ENCODE measurements at places on chromosomes 12 and 14.
A peak's percentile ranks its signal among the peaks of the same experiment; 100 is the strongest.

DNA sequence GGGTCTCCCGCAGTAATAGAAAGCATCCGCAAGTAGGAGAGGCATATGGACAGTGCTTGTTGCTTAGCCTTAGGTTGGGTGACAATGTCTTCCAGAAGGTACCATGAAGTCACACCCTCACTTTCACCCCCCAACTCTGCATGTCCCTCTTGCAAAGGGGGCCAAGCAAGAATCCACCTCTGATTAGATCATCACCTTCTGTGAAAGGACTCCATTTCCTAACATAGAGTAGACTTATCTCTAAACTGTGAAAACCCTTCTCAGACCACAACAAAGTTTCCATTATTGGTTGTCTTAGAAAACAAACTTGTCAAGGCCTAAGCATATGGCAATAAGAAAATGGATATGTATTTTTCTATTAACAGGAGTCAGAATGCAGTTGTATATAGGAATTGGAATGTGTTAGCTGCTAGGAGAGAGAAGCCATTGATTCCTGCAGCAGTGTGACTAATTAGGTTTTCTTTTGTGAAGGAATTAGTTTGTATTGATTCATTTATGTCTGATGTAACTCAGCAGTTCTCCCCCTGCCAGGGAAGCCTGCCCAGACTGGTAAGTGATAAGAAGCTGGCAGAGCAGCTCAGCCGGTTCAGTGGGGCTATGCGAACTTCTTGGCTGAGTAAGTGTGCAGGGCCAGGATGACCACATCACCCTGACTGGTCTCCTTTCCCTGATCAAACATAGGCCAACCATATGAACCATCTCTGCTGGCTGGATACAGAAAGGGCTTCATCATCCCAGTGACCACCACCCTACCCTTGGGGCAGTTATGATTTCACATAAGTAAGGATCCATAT, 107.3 kb upstream of the CCDC196 start:
- DNase-seq = no peak

GRCh38 chr14:75138492-75138891, 11.6 kb upstream of the NEK9 start:
- DNase-seq = no peak

DNA sequence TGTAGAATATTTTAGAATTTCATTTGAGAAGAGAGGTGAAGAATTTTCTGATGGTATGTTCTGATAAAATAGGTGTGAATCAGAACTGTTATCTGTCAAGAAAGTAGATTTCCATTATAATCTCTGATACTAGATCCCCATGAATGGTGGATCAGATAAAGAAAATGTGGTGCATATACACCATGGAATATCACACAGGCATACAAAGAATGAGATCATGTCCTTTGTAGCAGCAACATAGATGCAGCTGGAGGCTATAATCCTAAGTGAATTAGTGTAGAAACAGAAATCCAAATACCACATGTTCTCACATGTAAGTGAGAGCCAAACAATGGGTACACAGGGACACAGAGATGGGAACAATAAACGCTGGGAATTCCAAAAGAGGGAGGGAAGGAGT, 372.0 kb upstream of the ATP2B1 start:
- no peak for DNase-seq

DNA sequence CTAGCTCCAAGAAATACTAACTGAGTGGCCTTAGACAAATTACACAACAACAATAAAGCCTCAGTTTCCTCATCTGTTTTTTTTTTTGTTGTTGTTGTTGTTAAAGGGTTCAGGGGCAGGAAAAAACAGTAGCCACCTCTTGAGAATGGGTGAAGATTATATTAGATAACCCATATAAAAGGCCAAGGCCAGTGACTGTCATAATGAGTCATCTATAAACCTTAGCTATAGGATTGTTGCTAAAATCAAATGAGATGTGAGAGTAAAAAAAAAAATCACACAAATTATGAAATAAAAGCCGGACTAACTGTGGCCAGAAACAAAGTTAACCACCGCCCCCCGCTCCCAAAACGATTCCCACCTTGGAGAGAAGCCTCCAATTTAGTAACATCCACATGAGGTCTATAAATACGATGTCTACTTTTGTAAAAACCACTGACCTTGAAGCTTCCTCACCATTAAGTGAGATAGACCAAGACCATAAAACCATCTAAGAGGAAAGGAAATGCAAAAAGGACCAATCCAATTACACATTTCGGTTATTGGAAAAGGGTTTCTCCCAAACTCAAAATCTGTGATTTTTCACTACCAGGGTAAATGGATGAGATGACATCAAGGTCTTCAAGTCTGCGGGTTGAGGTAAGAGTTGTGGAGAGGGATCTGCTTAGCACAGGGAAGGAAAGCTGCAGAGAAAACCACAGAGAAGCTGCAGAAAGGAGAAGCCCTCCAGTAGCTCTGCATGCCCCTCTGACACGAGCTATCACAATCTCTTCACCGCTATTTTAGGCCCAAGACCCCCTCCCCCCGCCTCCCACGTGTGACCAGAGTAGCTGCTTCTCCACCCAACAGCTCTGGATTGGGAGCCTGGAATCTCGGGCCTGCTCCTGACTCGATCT, 1.0 kb downstream of the NAA25 start:
- DNase-seq = peak; percentile 33

DNA sequence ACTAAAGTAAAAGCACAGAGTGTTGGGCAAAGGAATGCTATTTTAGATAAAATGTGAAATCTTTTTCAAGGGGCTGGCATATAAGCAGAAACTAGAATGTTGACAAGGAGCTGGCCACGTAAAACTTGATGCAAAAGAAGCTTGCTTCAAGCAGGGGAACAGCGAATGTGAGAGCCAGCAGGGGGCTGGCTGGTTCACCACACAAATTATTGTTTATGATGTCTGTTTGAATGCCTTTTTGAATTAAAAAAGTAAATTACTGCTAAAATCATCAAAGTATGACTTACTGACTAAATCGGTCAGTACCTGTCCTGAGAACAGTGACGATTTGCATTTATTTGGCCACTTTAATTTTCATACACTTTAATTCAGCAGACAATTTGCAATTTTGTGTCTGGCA, 38.9 kb upstream of the TMTC2 start:
- no peak for DNase-seq

DNA sequence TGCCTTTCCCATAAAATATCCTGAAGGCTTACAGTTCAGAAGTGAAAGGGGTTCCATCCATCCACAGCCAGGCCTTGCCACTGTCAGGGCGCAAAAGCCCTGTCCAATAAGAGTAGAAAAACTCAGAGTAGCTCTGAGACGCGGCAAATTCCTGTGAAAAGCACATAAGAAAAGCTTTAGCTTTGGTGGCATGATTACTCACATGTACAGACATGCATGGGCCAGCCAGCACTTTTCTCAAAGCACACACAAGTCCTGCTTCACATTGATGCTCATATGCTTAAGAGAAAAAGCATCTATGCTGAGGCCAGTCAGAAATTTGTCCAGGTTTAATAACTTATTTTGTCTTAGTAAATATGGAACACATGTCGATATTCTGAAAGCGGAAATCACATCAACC, 25.5 kb downstream of the CLEC1A start:
- DNase-seq = no peak

DNA sequence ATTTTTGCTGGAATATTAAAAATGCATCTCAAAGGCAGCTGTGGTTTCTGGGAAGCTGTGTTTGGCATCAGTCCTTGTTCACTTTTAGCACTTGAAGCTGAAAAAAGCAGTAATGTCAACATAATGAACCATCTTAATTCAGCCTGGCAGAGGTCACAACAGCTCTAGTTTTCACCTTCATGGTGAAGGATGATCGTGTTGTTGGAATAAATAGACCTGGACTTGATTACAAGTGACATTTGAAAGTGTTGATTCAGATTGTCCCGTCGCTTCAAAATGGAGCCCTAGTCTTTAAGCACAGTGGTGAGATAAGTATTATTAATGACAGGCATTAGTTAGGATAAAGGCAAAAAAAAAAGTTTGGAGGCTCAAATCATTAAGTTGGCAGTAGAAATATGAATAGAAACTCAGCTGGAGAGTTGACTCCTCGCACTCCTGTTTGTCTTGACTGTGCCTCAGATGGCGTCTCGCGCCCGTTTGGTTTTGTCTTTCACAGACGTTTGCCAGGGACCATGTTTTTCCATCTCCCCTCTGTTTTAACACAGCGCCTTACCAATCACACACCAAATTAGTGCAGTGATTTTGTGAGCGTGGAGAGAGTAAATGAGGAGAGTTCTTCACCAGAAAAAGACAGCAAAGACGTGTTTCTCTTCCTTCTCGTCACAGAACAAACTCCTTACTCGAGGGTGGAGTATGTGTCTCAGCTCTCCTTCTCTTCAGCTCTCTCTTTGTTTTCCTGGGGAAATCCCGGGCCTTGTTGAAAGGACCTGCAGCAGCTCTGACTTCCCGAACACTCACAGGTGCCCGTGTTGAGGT, 53.4 kb upstream of the MMP17 start:
- no peak for DNase-seq

- no peak for DNase-seq
Measured at GRCh38 chr14:96104469-96105057, 65.4 kb downstream of the C14orf132 start.

GRCh38 chr12:91777268-91777992, 368.2 kb downstream of the BTG1 start:
- no peak for DNase-seq

GRCh38 chr12:15013634-15014179, 40.9 kb downstream of the PDE6H start:
- DNase-seq = no peak

GRCh38 chr14:68551045-68551683, 241.7 kb downstream of the ZFP36L1 start:
- no peak for DNase-seq

DNA sequence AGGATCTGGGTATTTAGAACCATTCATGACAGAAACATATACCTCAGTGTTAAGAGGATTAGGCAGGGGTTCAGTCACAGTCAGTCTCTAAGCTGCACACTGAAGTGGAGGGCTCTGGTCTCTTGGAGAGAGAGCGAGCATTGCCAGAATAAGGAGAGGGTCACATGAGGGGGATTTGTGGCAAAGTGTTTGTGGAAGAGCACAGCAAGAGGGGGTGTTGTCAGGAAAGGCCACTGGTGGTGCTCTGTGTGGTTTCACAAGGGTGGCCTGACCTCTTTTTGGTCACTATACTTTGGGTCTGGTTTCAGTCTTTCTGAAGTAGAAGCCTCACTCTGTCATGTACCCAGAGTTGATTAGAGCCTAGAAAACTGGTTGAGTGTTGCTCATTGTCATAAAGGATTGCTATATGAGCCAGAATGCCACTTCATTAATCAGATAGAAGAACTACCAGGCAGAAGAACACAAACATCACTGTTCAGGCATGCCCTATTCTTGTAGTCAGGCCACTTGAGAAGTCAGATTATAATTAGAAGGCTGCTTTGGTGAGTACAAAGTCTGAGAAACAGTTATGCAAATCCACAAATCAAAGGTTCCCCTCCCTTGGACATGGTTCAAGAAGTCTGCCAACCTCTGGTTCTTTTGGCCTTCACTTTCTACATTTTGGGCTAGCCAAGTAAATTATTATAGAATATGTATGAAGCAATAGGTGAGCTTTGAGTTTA, 8.4 kb downstream of the TMEM19 start:
- DNase-seq = no peak

- DNase-seq = no peak
Measured at GRCh38 chr12:122012184-122012583, 9.5 kb upstream of the BCL7A start.

DNA sequence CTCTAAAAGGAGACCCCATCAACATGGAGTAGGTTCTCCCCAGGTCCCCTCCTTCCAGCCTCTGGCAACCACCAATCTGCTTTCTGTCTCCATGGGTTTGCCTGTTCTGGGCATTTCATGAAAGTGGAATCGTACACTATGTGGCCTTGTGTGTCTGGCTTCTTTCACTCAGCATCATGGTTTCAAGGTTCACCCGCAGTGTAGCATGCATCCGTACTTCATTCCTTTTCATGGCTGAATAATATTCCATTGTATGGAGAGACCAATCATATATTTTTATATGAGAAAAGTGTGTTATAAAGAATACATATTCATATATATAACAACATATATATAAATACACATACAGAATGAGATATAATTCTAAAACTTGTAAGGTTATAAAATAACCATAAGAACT, 19.8 kb downstream of the NCOR2 start:
- DNase-seq = no peak

DNA sequence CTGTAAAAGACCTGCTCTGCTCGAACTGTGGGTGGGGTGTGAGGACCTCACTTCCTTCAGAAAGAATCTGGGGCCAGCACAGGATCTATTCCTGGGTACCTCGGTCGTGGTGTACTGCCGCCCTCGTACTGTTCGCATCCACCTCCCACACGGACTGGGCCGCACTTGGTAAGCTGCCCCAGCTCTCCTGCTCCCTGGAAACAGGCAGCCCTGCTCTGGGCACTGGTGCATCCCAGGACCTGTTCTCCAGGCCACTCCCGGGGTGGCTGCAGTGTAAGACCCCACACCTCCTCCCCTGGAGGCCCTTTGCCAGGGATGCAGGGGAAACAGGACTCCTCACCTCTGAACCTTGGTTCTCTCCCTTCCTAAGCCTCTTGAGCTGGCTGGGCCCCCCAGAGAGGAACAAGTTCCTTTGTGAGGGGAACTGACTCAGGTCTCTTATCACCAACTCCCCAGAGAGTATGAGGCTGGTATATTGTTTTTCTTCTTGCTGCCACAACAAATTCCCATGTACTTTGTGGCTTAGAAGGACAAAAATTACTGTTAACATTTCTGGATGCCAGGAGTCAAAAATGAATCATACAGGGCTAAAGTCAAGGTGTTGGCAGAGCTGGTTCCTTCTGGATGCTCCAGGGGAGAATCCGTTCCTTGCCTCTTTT, 276.5 kb downstream of the NUAK1 start:
- no peak for DNase-seq

DNA sequence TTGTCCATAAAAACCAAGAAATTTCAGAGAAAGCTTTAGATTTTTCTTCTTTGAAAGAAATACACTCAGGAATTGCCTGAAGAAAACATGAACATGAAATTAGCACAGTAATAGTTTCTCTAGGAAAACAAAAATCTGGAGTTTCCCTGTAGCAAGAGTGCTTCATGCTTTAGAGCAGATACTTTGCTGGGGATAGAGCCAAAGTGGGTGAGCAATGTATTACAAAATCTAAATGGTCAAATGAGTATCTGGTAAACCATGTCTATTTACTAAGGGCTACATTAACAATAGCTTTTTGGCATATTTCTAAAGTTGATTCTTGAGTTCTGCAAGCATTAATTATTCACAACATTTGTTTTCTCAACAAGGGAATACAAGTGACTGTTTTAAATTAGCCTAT, 26.2 kb downstream of the AVPR1A start:
- no peak for DNase-seq

DNA sequence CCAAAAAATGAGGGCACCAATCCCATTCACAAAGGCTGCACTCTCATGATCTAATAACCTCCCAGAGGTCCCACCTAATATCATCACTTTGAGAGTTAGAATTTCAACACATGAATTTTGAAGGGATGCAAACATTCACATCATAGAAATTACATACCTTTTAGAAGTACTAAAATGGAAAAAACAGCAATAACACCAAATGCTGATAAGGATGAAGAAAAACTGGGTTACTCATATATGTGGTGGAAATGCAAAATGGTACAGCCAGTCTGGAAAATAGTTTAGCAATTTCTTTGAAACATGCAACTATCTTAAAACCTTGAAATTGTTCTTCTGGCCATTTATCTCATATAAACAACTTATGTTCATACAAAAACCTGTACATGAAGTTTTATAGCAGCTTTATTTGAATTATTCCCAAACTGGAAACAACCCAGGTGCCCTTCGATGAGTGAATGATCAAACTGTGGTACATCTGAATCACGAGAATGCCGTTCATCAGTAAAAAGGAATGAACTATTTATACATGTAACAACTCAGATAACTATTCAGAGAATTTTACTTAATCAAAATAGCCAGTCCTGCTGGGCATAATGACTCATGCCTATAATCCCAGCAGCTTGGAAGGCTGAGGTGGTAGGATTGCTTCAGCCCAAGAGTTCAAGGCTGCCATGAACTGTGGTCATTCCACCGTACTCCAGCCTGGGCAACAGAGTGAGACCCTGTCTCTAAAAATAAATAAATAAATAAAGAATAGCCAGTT, 109.4 kb upstream of the SSTR1 start:
- DNase-seq = no peak

Data from stimulated activated CD4-positive, alpha-beta T cell treated with anti-CD3 and anti-CD28 coated beads, Interleukin-12 subunit alpha, Interleukin-12 subunit beta, amount 100 ng/mL, for 4 hours (primary cell).